BE2C (cell line): ENCODE measurements at places on chromosomes 13 and 19.

DNA sequence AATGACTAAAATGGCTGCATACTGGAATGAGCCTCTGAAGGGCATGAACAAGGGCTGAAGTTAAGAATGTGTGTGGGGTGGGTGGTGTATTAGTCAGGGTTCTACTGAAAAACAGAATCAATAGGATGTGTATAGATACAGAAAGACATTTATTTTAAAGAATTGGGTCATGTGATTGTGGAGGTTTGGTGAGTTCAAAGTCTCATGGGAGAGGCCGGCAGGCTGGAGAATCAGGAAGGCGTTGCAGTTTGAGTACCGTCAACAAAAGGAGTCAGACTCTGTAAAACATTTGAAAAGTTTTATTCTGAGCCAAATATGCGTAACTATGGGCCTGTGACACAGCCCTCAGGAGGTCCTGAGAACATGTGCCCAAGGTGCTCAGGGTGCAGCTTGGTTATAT, 24.5 kb upstream of the CYSLTR2 start:
- DNase-seq = no peak

DNA sequence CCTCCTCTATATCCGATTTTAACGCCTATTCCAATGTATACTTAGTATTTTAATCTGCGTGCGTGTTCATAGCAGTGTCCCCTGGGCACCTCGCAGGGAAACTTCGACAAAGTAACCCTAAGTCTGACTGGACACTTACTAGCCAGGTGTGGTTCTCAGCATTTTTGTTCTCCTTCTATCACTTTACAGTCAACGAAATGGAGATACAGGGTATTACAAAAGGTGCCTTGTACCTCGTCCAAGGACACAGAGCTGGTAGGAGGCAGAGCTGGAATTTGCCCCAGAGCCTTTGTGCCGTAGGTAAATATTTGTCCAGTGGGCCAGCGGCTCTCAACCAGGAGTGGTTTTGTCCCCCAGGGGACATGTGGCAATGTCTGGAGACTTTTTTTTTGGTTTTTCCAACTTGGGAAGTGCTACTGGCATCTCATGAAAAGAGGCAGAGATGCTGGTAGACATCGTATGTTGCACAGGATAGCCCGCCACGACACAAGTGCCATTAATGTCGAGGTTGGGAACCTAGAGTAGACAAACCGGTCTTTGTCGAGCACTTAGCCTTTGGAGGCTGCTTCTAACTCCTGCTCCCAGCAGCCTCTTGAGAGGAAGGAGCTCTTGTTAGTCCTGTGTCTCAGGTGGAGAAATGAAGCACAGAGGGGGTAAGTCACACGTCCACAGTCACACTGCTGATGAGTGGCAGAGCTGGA, 1.1 kb downstream of the ZNF444 start:
- no peak for DNase-seq

DNA sequence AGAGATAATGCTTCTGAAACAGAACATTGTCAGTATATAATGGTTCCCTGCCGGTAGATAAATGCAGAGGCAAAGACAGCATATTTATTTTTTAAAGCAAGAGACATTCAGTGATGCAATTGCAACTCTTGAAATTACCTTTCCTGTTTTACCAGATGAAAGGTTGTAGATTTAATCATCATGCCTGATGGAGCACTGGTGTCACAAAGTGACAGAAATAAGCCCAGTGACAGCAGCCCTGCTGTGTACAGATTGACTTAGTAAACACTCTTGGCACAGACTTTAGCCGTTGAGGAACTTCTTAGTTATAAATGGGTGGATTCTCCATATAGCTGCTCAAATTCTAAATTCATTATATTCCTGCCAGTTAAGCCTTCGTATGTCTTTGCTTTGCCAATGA, 172.5 kb downstream of the ITGBL1 start:
- no peak for DNase-seq

GRCh38 chr19:7596211-7596937, 711 bp downstream of the CAMSAP3 start:
- no peak for DNase-seq

DNA sequence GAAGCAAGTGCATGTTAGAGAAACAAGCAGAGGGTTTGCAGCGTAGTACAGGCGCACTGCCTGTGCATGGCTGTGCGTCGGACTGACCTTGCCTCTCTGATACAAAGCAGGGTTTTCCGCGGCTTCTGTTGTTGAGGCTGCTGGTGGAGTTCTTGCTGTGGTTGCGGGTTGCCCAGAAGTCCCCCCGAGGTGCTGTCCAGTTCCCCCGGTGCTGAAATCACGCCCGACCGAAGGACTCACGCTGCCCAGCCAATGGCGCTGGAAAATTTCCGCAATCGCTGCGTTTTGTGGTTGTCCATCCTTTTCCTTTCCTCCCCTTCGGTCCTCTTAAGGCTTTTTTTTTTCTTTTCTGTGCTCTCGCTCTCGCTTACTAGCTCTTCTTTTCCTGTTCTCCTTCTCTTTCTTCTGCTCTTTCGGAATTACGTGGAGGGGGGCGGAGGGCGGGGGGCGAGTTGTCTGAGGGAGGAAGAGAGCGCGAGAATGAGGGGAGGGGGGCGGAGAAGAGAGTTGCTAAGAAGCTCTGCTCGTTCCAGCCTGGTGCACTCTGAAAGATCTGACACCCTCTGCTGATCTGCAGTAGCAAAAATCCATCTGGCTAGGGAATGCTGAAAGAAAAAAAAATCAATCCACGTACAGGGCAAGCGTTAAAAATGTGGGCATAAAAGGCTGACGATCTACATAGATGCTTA, at the start of gene SLITRK1:
Gene SLITRK1 (minus strand): TSS at position 558 of the 689 bp plus-strand sequence. CDS start 967 bp downstream, outside the sequence.
- DNase-seq = peak; percentile 51

- no peak for DNase-seq
Measured at GRCh38 chr19:2154587-2155075, 3.3 kb upstream of the AP3D1 start.

DNA sequence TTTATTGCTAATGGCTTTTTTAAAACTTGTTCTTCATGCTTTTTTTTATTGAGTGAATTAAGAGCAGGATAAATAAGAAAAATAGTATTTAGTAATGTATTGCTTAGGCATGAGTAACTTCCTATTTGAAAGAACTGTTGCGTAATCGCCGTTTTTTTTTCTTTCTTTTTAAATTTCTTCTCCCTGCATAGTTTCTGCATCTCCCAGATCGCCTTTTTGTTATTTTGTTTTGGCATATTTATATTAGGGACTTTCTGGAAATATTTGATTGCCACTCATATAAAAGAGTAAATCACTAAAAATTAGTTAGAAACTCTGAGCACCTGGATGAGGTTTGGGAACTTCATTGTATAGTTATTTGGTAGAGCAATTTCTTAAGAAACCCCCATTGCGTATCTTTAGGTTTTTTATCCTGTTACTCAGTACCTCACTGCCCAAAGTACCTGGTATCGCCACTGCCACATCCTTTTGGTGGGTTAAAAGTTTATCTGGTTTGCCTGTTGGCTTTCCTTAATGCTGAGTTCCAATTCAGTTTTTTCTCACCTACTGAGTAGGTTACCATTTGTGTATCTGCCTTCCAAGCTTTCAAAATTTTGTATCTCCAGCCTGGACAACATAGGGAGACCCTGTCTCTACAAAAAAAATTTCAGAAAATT, 36.2 kb upstream of the LPAR6 start:
- no peak for DNase-seq

DNA sequence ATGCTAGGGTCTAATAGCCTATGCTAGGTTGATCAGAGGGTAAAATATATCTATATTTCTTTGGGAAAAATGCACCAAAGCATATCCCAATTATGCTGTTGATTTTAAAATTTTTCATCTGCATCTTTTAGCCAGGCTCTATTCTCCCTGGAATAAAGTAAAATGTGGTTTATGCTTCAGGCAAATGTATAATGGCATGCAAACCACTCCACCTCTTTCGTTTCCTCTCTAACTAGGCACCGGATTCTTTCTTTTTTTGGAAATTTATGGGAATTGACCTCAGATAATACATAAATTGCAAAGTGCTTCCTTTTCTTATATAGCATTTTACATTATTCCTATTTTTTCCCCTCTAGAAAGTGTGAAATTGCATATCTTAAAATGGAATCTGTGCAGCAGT, 386.5 kb downstream of the OLFM4 start:
- no peak for DNase-seq

DNA sequence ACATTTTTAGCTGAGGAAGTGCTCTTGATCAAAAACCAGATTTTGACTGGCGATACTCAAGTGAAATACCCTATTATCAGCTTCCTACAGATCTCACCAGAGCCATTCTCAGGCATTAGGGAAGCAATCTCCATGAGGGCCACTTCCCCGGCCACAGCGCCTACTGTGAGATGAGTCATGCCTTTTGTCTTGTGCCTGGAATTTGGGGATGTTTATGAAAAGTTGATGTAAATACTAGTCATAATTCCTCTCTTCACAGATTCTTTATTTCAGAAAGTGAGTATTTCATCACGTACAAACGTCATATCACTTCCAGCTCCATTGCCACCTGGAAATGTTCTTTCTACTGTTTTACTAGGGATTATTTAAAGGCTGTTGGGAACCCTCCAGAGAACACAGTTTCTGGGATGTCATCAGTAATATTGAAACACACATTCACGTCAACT, 25.3 kb upstream of the SLC46A3 start:
- DNase-seq = no peak

DNA sequence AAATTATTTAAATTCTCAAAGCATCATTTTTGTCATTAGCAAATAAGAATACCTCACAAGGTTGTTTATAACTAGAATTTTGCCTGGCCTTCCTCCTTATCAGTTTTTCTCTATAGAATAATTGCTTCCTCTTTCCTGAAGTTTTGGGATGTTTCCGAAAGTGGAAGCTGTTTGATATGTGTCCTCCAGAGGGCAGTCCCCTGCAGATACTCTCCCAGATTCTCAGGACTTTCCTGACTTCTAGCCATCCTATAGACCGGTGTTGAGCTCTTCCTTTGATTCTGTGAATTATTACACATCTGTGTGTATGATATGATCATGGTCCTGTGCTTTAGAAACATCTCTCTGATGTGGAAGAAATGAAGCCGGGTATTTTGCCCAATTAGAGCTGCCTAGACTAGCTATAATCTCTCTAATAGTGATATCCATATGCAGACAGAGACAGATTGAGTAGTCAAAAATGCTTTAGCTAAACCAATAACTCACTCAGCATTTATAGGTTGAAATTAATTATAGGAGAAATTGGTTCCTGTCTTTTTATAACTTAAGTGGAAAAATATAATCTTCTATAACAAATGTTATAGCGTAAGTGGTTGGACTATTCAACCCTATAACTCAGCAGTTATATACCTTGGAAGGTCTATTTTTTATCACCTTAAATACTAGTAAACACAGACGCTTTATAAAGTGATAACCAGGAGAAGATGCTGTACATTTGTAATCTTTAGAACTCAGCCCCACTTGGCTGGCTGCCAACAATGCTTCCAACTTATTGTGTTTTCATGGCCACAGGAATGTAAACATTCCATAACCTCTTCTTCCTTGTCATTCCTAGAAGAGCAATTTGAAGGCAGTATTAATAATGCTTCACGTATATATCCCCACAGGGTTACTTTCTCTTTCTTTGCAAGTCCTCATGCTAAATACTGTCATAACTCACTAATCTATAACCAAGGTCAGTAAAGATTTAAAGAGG, 201.0 kb upstream of the RXFP2 start:
- peak; percentile 31 for DNase-seq

- no peak for DNase-seq
Measured at GRCh38 chr19:50717026-50717723, 2.4 kb downstream of the SHANK1 start.

DNA sequence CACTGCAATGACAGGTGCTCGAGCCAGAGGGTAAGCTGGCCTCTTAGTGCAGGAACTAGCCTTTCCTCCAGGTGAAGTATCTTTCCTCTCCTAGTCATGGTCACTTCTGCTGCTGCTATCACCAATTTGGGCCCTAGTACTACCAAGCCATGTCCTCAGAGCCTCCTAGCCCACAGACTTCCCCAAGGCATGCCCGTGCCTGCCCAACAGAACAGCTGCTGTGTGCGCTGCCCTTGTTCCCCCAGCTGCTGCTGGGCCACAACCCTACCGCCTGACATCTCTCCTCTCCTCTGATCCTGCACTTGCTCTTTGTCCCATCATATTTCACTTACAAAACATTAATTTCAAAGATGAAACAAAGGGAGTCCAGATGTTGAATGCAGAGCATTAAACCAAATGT, 168.5 kb upstream of the FREM2 start:
- no peak for DNase-seq

GRCh38 chr13:40348096-40348679, 318.3 kb downstream of the FOXO1 start:
- no peak for DNase-seq

- DNase-seq = peak; percentile 56
Measured at GRCh38 chr19:11208561-11209471, 11.5 kb upstream of the KANK2 start.

- DNase-seq = peak; percentile 30
Measured at GRCh38 chr19:50167314-50167721, 4.2 kb upstream of the IZUMO2 start.

DNA sequence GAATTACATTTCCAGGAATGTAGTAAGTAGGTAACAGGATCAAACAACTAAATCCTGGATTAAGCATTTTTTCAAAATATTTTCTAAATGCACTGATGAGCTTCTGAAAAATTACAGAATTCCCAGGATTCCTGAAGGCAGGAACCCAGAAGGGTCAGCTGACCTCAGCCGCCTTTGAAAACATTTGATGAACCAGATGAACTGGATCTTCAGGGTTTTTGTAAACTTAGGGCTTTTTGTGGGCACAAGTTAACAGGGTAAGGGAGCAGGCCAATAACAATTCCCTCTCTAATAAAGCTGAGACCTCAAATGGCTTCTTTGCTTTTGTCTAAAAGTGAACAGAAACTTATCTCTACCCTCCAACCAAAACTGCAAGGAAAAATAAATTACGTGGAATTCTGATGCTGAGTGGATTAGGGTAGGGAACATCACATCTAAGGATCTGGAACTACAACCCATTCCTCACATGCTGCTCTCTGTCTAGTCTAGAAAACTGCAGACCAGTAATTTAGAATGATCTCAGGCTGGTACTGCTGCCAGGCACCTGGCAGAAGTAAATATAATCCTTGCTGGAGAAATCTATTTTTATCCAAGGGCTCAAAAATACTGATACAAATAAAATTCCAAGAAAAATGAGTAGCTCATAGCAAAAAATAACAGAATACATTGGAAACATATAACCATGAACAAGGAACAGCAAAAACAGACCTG, 48.2 kb upstream of the N4BP2L1 start:
- DNase-seq = no peak

GRCh38 chr13:43026262-43026661, 2.9 kb downstream of the DNAJC15 start:
- no peak for DNase-seq
